Stimulated activated CD4-positive, alpha-beta T cell treated with anti-CD3 and anti-CD28 coated beads, TNF-alpha, amount 100 ng/mL, for 48 hours (primary cell): ENCODE measurements at places on chromosomes 4 and X.

DNA sequence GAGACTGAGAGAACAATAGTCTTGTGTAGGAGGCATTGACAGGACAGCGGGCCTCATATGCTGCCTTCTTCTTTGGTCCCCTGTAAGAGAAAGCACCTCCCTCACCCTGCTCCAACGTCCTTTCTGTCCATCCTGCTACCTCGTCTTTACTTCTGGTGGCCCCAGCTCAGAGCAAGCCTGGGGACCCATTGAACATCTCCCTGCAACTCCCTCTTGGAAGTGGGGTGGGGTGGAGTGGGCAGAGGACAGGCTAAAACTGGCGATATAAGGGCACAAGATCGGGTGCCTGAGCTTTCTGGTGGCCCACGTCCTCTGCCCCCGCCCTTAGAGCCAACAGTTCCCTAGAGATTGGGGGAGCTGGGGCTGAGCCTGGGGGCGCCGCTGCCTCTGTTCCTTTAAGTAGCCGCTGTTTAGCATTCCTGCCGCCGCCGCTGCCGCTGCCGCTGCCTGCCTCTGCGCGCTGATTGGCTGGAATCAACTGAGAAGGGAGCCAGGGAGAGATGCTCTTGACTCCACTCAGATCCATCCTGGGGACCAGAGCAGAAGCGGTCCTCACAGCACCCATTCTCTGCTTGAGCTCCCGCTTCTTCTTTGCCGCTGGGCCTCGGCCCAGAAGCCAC is at the start of gene DLG3:
TSS of gene DLG3 (plus strand) at position 510 of the 620 bp plus-strand sequence. CDS start 367 bp downstream, outside the sequence.
- no peak for DNase-seq

- no peak for DNase-seq
These were observed 958.0 kb upstream of the PCDH7 start for GRCh38 chr4:29762151-29762550.

- no peak for DNase-seq
These were observed 18.6 kb downstream of the MEPE start for GRCh38 chr4:87851332-87851731.

DNA sequence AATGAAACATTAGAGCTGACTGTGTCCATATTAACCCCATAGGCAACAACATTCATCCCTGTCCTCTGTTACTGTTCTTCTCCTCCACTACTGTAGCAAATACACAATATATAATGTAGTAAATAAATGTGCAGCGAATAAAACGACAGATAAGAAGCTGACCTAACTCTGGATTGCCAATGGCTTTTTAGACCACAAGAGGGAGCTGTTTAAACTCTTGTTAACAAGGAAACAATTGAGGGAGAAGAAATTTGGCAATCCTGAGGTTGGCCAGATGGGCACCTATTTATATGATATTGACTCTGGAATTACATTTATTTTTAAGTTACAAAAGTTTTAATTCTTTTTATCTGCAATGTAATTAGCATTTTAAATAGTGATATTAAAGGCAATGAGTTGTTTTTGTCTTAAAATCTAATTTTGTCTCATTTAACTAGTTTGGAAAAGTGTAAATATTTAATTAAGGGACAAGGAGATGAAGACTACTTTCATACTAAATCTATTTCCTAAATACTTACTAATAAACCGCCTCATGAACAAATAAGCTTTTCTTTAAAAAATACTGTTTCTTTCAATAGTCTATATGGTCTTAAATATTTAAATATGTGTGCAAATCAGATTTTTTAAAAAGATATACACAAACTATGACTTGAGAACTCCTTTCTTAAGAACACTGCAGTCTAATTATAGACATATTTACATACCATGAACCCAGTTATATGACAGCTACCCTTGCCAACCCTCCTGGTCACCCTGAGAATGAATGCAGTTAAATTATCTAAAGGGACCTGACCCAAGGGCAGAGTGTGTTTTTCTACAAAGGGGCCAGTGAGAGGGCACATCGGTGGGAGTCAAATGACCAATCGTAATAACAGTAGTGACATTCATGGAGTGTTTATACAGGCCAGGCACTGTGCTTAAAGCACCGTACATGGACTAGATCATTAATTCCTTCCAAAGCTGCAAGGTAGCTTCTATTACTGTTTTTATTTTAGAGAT is 52.9 kb upstream of the HPF1 start:
- DNase-seq: peak; percentile 14

DNA sequence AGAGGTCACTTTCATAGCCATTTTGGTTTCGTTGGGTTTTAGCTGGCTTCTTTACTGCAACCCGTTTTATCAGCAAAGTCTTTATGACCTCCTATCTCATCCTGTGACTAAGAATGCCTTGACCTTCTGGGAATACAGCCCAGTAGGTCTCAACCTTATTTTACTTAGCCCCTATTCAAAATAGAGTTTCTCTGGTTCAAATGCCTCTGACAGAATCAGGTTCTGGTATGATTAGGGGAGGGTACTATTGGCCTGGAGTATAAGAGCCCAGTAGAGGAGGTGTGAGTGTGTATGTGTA is 95.4 kb upstream of the RAB40AL start:
- no peak for DNase-seq

- DNase-seq: no peak
These were observed 2.6 kb upstream of the SMARCA1 start for GRCh38 chrX:129525896-129526295.

DNA sequence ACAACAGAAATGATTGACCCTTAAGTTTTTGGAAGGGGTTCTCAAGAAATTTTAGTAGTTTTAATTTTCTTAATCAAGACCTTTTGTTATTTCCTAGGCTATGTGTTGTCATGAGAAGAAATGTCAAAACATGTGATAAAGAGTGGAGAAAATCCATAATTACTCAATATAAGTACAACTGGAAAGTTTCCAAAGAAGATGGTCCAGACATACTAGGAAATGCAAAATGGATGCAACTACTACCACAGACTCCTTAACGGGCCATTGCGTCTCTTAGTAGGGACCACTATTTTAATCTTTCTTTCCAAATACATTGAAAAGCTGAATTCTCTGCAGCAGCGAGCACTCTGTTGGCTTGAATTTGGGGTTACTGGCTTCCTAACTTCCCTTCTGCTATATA is 148.8 kb downstream of the NWD2 start:
- DNase-seq: no peak

DNA sequence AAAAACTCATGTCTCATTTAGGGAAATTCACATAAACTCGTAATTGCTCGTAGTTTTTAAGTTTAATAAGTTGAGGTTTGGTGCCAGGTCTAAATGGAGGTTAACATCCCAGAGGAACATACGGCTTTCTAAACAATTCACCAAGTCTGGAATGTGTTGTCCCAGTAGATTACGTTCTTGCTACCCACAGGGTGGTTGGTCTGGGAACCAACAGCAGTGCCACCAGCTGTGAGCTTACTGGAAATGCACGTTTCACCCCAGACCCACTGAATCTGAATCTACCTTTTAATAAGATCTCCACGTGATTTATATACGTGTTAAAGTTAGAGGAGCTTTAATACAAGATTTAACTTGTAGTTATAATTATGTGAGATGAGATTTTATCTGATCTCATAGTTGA is 134.3 kb downstream of the BMPR1B start:
- DNase-seq: no peak

DNA sequence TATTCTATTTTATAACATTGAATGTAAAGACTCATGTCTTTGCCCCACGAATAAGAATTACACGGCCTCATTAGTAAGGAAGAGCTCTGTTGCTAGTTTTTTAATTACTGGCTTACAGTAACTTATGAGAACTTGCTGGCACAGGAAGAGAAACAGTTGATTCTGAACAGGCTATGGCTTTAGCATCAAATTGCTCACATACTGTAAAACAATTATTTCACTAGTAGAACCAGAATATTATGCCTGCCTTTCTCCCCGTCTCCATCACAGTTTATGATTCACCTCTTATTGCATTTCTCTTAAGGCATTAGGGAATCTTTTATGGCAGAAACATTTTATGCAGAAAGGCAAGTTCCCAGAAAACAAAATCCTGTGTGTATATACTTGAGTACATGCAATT is 126.1 kb downstream of the SPRY1 start:
- no peak for DNase-seq

DNA sequence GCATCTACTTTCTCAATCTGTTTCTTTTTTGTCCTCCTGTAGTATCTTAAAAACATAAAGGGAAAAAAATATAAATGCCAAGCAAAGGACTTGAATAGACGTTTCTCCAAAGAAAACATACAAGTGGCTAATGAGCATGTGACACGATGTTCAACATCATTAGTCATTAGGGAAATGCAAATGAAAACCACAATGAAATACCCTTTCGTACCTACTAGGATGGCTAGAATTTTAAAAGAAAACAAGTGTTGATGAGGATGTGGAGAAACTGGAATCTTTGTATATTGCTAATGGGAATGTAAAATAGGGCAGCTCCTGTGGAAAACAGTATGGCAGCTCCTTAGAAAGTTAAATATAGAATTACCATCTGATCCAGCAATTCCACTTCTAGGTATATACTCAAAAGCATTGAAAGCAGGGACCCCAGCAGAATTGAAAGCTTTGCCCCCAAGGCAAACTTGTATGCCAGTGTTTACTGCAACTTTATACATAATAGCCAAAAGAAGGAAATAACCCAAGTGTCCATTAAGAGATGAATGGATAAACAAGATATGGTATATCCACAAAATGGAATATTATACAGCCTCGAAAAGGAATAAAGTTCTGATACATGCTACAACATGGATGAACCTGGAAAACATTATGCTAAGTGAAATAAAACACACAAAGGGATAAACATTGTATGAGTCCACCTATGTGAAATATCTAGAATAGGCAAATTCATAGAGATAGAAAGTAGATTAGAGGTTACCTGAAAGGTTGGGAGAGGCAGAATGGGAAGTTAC is 138.3 kb downstream of the SH3KBP1 start:
- no peak for DNase-seq

DNA sequence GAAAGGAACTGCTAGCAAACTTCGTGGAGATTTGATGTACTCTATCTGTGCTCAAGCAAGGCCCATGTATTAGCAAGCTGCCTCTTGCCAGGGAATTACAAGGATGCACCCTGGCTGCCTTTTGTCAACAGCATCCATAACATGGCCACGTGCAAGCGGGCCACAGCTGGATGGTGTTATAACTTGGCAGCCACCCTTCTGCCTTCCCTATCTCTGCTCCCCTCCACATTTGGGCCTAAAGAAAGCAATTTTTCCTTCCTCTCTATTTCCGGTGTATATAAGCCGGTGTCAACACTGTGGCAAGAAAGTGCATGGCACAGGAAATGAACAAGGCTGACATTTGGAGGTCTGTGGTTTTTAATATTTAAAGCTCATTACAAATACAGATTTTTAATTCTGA is 94.8 kb downstream of the CLNK start:
- no peak for DNase-seq

GRCh38 chr4:117623326-117623725 is 411.0 kb upstream of the NDST3 start:
- DNase-seq: no peak

- no peak for DNase-seq
These were observed 2.0 kb upstream of the TRPC3 start for GRCh38 chr4:121953860-121954259.

DNA sequence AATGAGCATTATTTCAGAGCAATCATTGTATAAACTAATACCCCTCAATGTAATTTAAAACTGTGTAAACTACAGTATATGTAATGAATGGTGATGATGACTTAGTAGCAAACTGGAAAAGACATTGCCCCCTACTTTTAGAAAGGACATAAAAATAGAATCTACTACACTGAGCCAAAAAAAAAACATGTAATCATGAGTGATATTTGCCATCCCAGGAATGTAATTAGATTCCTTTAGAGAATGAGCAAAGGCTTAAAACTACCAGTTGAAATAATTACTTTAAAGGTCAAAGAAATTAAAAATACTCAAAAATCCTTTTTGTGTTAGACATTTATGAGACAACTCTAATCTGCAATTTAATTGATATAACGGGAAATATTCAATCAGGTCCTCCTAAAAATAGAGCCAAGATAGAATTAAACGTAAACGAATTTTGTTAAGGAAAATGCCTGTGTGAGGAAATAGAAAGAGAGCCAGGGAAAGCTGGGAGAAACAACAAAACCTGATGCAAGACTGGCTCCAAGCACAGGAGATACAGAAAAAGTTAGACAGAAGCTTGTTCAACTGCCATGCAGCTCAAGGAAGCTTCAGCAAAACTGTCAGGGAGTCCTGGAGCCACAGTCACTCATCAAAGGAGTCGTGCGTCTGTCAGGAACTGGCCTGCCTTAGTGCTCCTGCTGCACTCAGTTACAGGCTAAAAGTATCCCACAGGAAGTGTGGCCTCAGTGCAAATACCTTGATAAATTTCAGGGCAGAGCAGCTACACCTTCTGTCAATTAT is 655.7 kb upstream of the INTU start:
- no peak for DNase-seq

DNA sequence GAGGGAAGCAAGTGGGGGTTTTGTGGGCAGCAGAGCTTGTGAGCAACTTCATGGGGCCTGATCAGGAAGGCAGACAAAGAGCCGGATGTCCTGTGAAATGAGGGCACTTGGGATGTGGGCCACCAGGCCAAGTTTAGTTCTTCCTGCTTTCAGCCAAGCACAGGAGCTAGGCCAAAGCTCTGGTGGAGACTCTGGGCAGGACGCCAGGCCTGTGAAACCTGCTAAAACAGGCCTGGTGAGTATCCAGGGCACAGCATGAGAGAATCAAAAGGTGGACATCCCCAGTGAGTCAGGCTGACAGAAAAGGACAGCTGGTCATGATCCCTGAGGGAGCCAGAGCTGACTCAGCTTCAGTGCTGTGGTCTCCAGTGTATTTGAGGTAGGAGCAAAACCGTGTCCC is 95.7 kb downstream of the NPNT start:
- DNase-seq: no peak

GRCh38 chr4:3233391-3234071 is 15.4 kb upstream of the MSANTD1 start:
- DNase-seq: no peak

GRCh38 chr4:79623021-79623870 is 215.2 kb upstream of the GK2 start:
- no peak for DNase-seq

- DNase-seq: no peak
These were observed 104.1 kb downstream of the ANOS1 start for GRCh38 chrX:8627796-8628195.

DNA sequence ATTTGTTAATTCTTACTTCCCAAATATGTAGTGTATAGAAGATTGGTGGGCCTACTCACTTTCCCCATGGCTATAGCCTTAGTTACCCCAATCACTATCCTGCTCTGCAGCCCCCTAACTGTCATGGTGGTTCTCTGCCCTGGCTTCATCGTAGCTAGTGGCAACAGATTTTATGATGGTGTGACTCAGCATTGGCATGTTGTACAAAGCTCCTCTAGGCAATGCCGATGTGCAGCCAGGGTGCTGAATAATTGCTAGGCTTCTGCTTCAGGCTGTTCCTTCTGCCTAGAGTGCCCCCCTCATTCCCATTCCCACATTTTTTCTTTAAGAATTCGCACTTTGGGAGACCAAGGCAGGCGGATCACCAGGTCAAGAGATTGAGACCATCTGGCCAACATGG is 35.2 kb downstream of the AFF2 start:
- no peak for DNase-seq

GRCh38 chrX:534804-535203 is 95.8 kb upstream of the SHOX start:
- no peak for DNase-seq
